Stimulated activated CD8-positive, alpha-beta memory T cell treated with anti-CD3 and anti-CD28 coated beads, Interleukin-7, amount 100 ng/mL, for 24 hours (primary cell): ENCODE measurements at places on chromosomes 12 and 14.

DNA sequence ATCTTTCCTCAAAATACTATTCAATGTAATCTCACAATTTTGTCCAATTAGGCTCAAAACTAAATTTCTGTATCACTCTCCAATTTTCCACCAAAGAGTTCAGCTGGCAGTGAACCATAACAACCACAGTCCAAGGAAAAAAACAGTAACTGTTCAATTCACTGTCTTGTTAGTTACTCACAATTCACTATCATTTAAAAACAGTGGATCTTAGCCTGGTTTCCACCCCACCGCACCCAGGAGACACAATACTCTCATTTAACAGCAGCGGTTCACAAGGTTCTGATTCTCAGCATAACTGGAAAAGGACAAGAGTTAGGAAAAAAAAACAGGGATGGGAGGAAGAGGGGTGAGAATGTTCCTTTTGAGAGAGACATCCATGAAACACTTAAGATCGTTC lies 40.5 kb downstream of the MED13L start:
- no peak for DNase-seq

GRCh38 chr12:62977883-62978282 lies 42.9 kb upstream of the PPM1H start:
- DNase-seq: no peak

GRCh38 chr14:55588259-55588699 lies 8.3 kb downstream of the KTN1 start:
- DNase-seq: no peak

DNA sequence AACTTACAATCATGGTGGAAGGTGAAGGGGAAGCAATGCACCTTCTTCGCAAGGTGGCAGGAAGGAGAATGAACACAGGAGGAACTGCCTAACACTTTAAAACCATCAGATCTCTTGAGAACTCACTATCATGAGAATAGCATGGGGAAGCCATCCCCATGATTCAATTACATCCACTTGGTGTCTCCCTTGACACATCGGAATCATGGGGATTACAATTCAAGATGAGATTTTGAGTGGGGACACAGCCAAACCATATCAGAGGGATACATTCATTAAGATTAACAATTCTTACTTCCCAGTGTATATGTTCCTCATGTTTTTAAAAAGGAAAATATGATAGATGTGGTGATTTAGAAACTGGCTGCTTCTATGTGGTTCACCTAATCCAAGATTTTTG lies 117.9 kb downstream of the PDE3A start:
- no peak for DNase-seq

- DNase-seq: no peak
These were observed 859.2 kb downstream of the DIO2 start for GRCh38 chr14:79352076-79352630.

- DNase-seq: no peak
These were observed at the start of gene KLRC4 for GRCh38 chr12:10409392-10409791. KLRC4 (minus strand) TSS chr12:10409757; CDS start chr12:10409575, 182 bp downstream.

DNA sequence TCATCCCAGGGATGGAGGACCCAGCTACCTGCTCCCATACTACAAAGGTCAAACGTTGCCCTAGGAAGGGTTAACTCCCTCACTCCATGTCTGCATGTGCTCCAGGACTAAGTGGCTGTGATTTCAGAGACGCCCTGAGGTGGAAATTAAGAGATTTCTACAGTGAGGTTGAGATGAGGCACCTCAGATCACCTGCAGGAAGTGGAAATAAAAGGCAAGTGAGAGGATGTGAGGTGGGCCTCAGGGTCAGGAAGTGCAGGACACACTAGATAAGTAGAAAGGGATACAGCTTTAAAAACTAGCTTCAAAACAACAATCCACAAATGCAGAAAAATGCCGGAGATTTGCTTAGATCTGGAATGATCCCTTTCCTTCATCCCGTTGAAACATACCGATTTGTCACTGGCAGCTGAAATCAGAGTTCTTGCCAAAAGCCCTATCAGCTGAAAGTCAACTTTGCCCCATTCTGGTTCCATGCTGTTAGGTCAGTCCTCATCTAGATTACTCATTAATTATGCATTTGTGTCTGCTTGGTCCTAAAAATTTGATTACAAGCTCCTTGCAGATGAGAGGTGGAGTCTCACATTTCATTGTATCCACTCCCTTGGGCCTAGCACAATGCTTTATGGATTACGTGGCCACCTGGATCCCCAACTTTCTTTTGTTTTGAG lies 6.6 kb downstream of the PLBD1 start:
- no peak for DNase-seq

GRCh38 chr14:56149151-56149550 lies 30.9 kb downstream of the PELI2 start:
- DNase-seq: no peak

GRCh38 chr14:21109377-21110138 lies 8.7 kb downstream of the TMEM253 start:
- no peak for DNase-seq

DNA sequence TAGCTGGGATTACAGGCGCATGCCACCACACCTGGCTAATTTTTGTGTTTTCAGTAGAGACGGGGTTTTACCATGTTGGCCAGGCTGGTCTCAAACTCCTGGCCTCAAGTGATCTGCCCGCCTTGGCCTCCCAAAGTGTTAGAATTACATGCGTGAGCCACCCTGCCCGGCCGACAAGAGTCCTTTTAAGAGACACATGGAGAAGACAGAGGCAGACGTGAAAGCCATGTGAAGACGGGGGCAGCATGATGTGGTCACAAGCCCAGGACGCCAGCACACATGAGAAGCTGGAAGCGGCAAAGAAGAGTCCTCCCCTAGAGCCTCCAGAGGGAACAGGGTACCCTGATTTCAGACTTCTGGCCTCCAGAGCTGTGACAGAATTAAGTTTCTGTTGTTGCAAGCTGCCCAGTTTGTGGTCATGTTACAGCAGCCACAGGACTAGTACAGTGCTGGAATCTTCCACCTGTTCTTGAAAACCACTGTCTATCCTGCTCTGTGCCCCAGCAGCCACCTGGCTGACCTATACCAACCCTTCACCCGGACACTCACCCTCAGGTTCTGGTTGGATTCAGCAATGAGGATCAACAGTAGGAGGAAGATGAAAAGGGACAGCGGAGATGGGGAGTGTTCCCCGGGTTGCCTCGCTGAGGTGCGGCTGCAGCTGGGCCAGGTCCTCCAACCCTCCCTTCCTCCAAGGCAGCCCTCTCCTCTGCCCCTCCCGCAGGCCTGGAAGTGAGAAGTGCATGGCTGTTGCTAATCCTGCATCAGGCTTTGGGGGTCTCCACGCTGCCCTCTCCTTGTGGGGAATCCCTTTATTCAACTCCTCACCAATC lies 16.9 kb downstream of the VPS37B start:
- no peak for DNase-seq

DNA sequence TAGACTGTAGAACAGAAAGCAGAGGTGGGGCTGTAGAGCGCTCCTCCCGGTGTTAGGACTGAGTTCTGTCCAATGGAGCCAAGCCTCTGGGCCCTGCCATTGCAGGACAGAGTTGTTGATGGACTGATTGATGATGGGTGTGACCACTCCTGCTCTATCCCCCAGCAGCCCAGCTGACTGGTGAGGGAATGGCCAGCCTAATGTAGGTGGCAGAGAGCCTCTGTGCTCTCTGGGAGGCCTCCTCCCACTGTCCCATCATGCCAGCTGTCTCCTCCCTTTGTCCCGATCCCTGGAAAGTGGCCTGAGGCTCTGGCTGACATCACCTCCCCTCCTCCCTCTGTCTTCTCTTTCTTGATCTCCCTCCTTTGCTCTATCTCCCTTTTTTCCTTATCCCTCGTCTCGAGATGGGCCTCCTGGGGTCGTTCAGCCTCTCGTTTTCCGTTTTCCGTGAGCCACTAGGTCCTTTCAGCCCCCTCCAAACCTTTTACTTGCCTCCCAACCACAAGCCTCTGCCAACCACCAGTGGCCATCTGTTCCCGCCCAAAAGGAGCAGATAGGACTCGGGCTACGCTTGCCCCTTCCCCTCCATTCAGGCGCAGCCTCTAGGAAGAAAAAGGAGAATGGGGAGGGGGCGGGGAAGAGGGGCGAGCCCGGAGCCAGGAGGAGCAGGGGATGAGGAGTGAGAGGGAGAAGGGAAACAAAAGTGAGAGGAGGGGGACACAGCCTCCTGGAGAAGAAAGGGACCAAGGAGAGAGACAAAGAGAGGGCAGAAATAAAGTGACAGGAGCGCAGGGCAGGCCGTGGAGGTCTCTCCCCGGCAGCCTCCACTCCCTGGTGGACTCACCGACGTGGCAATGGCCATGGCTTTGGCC lies 572 bp downstream of the EFS start:
- no peak for DNase-seq

- DNase-seq: no peak
These were observed at the start of gene SERPINA1 for GRCh38 chr14:94388384-94389103. SERPINA1 (minus strand) TSS chr14:94388602; CDS start chr14:94383237, 5,365 bp downstream.

- DNase-seq: no peak
These were observed 47.4 kb downstream of the ST8SIA1 start for GRCh38 chr12:22287101-22287500.
